ENCODE measurements at places on chromosomes 12 and 14.

DNA sequence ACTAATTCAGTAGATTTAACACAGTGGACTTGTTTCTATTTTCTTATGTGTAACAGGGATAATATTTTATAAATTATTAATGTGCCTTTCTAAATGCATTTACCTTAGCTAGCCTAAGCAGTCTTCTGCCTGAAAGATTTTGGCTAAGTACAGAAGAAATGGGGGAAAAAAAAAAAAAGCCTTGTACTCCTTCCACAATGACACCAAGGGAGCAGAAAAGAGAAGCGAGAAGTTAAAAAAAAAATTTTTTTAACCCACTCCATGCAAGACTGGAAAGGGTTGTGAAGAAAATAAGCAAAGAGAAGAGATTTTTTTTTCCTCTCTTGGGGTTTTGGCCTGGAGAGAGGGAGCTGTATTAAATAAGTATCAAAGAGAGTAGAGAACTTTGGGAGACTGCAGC is 28.7 kb downstream of the NELL2 start:
- no peak for DNase-seq

- DNase-seq = no peak
These were observed 33.7 kb upstream of the PPP1CC start for GRCh38 chr12:110776410-110776809.

GRCh38 chr12:94536040-94536965 is 76.6 kb upstream of the CEP83 start:
- DNase-seq = no peak

- DNase-seq = no peak
These were observed 377.0 kb downstream of the NPAS3 start for GRCh38 chr14:33315721-33316120.

DNA sequence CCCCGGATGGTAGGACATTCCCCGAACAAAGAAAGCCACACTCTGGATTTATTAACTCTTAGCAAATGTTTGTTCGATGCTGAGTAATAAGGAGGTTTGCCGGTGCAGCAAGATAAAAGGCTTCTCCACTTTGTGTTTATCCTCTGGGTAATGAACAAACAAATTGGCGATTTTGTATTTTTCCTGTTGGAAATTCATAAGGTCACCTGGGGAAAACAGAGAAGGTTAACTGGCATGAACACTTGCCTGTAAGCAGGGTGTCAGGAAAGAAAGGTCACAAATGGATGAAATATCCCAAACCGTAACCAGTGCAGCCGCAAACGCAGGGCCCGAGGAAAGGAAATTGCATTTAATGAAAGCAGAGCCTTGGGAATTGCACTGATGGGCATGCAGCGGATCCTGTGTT is 132.8 kb downstream of the RMST start:
- DNase-seq = no peak

- no peak for DNase-seq
These were observed 3.4 kb downstream of the DHH start for GRCh38 chr12:49091056-49091835.

- DNase-seq = no peak
These were observed 4.5 kb downstream of the MSI1 start for GRCh38 chr12:120364487-120364886.

DNA sequence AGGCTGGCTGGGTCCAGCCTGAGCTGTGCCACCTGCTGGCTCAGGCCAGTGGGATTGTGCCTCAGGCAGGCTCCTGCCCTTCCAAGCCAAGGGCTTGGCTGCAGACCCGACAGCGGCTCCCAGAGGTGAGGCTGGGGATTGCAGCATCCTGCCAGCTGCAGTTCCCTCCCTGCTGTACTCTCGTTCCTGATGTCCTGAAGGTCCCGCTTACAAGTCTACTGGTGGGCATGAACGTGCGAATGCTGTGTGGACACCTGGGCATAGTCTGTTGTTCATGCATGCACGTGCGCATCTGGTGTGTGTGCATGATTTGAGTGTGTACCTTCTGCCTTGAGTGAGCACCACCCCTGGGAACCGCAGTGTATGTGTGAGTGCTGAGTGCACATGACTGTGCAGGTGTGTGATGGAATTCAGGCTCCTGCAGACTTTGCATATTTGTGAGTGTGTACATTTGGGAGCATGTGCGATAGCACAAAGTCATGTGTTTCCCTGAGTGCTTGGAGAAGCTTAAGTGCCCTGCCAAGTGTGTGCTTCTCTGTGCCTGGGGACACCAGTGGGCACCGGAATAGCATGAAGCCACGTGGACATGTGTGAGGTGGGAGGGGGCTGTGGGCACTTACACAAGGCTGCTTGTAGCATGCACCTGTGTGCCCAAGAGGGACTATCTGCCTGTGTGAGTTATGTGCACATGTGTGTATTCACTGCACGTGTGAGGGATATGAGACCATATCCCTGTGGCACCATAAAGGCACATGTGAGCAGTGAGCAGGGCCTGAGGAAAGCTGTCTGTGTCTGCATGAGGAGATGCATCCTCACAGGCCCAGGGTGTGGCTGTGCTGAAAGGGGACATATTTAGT is 19.3 kb upstream of the KRT7 start:
- no peak for DNase-seq

- no peak for DNase-seq
These were observed 12.9 kb downstream of the DDX51 start for GRCh38 chr12:132131229-132131628.

GRCh38 chr12:42568952-42569915 is 20.3 kb downstream of the PRICKLE1 start:
- DNase-seq = no peak

DNA sequence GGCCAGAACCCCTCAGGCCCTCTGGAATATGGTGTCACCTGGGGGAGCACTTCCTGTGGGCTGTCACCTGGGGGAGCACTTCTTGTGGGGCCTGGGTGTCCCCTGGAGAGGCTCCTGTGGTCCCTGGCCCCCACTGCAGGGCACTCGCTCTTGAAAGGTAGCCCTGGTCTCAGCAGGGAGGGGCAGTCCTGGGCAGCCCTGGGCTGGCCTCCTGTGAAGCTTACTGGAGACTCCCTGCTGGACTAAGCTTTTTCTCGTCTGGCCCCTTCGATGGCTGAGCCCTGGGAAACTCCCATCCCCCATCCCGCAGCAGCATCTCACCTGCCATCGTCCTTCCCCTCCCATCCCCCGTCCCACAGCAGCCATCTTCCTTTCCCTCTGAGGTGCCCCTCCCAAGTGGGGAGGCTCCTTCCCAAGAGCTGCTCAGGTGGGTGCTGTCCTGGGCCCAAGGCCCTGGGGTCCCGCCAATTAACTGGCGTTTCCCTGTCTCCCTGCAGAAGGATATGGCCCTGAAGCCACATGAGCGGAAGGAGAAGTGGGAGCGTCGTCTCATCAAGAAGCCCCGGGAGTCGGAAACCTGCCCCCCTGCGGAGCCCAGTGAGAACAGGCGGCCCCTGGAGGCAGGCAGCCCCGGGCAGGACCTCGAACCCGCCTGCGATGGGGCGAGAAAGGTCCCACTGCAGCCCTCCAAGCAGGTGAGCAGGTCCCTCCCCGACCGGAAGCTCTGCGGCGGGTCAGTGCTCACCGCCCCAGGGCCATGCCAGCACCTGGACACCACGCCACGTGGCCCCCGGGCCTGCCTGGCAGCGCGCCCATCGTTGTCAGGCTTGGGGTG is 17.9 kb downstream of the FBRSL1 start:
- DNase-seq = no peak

- DNase-seq = no peak
These were observed 781 bp downstream of the NPAS3 start for GRCh38 chr14:32939254-32940065.

DNA sequence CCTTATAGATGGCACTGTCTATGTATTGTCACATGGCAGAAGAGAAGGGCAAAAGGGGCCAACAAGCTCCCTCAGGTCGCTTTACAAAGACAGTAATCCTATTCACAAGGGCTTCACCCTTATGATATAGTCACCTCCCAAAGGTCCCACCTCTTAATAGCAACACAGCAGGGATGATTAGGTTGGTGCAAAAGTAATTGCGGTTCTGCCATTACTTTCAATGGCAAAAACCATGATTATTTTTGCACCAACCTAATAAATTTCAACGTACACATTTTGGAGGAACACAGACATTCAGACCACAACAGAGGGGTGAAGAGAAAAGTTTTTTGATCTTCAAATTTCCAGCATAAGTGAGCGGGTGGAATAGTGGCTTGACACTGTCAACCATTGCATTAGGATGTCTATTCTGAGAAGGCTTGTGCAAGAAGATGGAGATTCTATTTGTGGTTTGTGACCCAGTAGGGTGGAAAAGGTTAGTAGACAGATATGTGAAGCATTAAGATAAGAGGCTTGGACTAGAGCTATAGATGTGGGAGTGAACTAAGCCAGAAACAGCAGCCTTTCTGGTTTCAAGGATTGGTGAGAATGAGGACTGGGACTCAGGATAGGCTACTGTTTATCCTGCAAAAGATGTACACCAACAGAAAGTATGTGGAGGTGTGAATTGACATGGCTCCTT is 75.5 kb upstream of the CPSF6 start:
- no peak for DNase-seq

DNA sequence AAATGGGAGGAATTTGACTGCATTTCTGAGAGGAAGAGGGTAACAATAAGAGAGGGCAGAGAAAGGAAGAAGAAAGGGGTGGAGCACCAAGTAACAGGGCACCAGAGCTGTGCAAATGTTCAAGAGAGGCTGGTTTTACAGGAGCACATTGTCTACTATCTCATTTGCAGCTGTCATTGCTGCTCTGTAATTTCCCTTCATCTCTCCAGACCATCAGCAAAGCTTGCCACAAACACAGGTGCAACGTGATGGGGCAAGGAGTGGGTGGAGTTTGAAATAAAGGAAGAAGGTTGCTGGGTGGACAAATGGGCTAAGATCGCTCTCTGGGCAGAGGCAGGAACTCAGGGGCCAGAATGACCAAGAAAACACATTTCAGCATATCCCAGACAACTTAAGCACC is 47.9 kb upstream of the PLEKHG6 start:
- no peak for DNase-seq

DNA sequence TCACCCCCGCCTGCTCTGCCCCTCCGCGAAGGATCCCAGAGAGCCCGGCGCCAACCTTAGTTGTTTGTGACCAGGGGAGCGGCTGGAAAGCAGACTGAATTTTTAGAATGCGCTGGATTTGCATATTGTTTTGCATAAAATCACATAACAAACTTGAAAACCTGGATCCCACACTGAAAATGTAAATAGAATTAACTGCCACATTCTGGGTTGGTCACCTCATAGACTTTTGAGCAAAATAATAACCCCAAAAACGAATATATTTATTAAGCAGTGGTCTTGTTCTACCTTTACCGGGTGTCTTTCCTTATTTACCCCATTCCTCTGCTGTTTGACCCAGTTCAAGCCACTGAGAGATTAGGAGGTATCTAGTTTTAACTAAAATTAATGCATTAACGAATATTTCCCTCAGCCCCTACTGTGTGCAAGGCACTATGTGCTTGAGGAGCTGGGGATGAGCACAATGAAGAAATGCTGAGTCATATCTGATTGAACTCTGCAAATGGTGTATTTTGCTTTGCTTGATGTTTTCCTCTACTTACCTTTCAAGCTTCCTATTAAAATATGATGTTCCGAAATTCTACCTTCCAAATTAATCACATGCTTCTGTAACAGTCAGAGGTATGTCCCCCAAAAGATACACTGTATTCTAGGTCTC is 438 bp upstream of the EGLN3 start:
- DNase-seq = no peak

GRCh38 chr14:28607661-28608060 is 158.9 kb upstream of the FOXG1 start:
- no peak for DNase-seq

DNA sequence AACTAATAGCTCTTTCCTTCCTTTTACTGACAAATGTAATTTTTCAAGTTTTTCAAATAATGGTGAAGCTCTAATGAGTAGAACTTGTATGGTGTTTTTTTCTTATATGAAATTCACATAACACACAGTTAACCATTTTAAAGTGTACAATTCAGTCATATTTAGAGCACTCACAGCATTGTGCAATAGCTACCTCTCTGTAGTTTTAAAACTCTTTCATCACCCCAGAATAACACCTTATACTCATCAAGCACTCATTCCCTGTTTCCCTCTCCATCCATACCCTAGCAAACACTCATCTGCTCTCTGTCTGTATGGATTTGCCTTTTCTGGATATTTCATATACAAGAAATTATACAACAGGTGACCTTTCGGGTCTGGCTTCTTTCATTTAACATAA is 207.9 kb upstream of the SLC38A2 start:
- no peak for DNase-seq

GRCh38 chr14:23513005-23513817 is 38.4 kb downstream of the ZFHX2 start:
- DNase-seq = no peak

DNA sequence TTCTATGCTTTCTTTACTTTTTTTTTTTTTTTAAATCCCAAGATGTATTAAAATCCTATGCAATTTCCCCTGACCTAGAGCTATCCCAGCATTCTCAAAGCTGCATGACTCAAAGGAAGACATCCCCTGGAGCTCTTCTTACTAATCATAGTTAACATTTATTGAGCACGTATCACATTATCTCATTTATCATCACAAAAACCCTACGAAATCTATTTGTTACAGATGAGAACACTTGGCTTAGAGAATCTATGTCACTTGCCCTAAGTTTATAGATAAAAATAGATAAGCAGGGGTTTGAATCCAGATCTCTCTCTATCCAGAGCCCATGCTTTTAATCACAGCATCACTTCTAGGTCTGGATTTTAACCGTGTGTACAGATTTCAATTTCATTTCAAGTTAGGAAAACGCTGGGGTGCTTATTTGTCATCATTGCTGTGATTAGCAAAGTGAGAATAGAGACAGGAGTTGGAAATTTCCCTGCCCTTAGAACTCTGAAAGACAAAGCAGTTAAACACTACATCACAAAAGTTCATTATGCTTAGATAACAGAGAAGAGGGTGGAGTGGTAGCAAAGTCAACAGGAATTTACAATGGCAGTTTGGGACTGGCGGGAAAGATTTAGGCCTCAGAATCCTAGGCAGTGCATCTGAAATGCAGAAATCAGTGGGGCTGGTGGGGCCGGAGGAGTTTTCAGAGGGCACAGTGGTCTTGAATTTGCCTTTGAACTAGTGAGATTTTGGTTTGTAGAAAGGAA is 177.7 kb upstream of the FRMD6 start:
- peak; percentile 55 for DNase-seq

DNA sequence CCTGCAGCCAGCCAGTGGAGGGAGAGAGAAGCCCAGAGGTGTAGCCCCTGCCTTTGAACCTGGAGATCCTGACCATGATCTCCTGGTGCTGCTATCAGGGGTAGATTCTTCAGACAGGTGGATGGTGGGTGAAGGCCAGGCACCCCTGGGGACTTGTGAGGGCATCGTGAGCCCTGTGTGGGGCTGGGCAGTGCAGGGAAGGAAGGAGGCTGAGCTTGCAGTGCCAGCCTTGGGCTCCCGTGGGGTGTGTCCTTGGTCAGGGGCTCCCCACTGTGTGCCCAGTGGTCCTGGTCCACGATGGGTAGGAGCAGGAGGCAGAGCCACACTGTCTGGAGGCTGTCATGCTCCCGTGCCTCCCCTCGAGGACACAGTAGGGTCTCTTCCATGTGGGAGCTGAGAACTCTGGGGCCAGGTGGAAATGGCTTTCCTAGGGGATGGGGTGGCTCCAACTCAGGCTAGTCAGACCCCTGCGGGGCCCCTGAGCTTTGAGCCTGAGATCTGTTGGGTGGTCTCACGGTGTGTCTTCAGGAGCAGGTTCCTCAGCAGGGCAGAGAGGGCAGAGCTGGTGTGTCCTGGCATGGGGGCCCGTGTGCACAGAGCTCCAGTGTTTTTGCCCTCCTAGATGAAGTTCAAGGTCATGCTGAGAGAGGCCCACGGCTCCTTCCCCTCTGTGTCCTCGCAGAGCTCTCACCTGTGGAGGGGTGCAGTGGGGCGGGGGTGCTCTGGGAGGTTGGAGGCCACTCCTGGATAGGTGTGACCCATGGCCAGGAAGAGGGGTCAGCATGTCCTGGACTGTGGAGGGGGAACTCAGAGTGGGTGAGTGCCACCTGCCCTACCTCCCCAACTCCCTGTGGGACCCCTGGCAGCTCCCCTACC is 25.0 kb downstream of the RTL1 start:
- DNase-seq = no peak

- DNase-seq = no peak
These were observed 7.5 kb downstream of the PSMC1 start for GRCh38 chr14:90263748-90264449.
